ENCODE measurements at places on chromosomes 5 and 9. TPM values are rescaled to one million over a fixed set of nuclear protein-coding genes. Genes with fewer than 3 reads are reported as not detected.

GRCh38 chr5:164627021-164627420, 1121.6 kb downstream of the MAT2B start:
- no peak for DNase-seq
- H3K4me1 ChIP-seq, result no peaks in the 10 kb centered on the region
- H3K27me3 ChIP-seq, result no peaks in the 10 kb centered on the region
- H3K4me3 ChIP-seq, result no peak overlapping the region

- peaks cover 12% of the 10 kb centered on the region for H3K27me3 ChIP-seq
- peaks cover 30% of the 10 kb centered on the region for H3K4me1 ChIP-seq
- DNase-seq, result no peak
- no peaks in the 10 kb centered on the region for H3K36me3 ChIP-seq
- peak overlapping the region; percentile 54 for H3K4me3 ChIP-seq
Measured at GRCh38 chr5:100902440-100903038, 543 bp downstream of the ST8SIA4 start.

PKD2L2 gene
- total RNA-seq, result 0.50 TPM

- no peak for DNase-seq
- no peaks in the 10 kb centered on the region for H3K36me3 ChIP-seq
- no peak overlapping the region for H3K4me3 ChIP-seq
- H3K27ac ChIP-seq, result no peak overlapping the region
- no peaks in the 10 kb centered on the region for H3K27me3 ChIP-seq
- no peaks in the 10 kb centered on the region for H3K4me1 ChIP-seq
Measured at GRCh38 chr5:165157219-165157618, 1651.8 kb downstream of the MAT2B start.

- peak; percentile 25 for DNase-seq
- H3K4me1 ChIP-seq, result no peaks in the 10 kb centered on the region
- no peaks in the 10 kb centered on the region for H3K36me3 ChIP-seq
- no peaks in the 10 kb centered on the region for H3K27me3 ChIP-seq
- no peak overlapping the region for H3K27ac ChIP-seq
Measured at GRCh38 chr5:21919414-21920022, 933.6 kb downstream of the CDH12 start.

GRCh38 chr5:81450940-81451339, 57.0 kb upstream of the ACOT12 start:
- H3K4me1 ChIP-seq, result no peaks in the 10 kb centered on the region
- no peaks in the 10 kb centered on the region for H3K36me3 ChIP-seq
- H3K4me3 ChIP-seq, result no peak overlapping the region
- DNase-seq, result no peak
- no peak overlapping the region for H3K27ac ChIP-seq
- H3K27me3 ChIP-seq, result no peaks in the 10 kb centered on the region

GRCh38 chr5:76821136-76821535, 2.3 kb downstream of the F2RL1 start:
- DNase-seq, result no peak
- H3K27ac ChIP-seq, result peak overlapping the region; percentile 91
- H3K4me1 ChIP-seq, result peaks cover 64% of the 10 kb centered on the region
- H3K27me3 ChIP-seq, result no peaks in the 10 kb centered on the region

DNA sequence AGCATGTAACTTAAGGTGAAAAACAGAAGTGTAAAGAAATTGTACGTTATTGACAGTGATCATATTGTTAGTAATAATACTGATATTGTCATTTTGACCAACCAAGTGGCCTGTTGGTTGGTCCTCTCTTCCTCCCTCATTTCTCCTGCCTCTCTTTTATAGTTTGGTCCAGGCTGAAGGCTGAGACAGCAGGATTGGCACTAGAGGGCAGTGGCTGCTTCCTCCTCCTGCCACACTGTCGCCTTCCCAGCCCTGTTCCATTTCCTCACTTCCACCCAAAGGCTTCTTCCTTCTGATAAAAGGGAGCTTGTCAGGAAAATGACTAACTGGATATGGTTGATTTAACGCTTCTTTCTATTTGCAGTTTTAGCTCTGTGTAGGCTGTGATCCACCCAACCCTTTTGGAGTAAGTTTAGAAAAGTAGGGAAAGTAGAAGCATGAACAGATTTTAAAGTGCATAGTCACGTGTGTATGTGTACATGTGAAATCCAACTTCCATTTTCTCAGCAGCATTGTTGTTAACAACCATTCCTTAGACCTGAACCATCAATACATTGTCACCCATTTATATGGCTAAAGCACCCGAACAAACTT, 35.6 kb downstream of the PTCD2 start:
- H3K4me3 ChIP-seq, result no peak overlapping the region
- no peak for DNase-seq
- no peaks in the 10 kb centered on the region for H3K36me3 ChIP-seq

PDGFRB gene
- not detected for total RNA-seq

All from PC-9 (cell line).